ENCODE measurements at places on chromosomes 4 and X.

GRCh38 chrX:125378770-125379169 lies 59.1 kb downstream of the TEX13C start:
- DNase-seq, result no peak

DNA sequence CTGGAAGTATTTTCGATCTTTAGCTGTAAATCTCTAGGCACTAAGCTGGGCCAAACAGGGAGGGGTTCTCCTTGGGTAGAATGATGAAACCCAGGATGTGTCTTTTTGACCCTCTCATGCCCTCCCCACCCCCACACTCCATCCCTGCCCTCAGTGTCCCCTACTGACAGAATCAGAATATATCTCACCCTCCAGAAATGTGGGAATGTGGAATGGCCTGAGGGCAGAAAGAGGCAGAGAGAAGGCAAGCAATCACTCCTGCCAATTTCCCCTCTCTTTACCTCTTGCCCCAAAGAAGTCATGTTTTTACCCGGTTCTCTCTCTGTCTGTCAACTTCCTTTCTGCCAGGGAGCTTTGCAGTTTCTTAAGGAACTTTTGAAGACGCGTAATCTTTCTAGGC lies 34.4 kb downstream of the RAP2C start:
- no peak for DNase-seq

- no peak for DNase-seq
Observed at GRCh38 chr4:40403081-40403480, 67.9 kb downstream of the CHRNA9 start.

DNA sequence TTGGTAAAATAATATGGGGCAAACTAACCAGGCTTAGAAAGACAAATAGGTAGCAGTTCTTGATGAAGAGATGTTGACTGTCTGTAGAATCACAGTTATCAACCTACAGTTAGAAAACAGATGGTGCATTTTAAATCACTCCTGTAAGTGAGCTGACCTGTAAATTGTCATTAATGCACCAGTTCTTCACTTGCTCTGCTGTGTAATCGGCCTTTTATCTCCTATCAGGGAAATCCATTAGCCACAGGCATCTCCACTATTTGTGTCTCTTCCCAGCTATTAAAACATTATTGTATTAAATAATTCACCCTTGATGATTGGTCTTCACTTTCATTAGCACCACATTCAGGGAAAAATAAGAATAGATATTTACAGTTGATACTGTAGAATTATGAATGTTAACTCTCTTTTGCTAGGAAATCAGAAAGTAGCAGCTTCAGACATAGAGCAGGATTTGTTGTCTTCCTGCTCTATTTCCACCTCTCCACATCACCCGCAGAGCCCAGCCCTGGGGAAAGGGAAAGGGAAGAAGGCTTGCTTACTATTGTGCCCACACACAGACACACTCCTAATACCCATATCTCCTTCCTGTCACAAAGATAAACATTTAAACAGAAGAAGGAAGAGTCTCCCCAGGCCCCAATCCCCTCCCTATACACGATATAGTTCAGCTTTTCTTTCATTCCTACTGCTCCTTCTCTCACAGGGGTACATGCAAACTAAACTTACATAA lies 97.1 kb downstream of the REELD1 start:
- no peak for DNase-seq

DNA sequence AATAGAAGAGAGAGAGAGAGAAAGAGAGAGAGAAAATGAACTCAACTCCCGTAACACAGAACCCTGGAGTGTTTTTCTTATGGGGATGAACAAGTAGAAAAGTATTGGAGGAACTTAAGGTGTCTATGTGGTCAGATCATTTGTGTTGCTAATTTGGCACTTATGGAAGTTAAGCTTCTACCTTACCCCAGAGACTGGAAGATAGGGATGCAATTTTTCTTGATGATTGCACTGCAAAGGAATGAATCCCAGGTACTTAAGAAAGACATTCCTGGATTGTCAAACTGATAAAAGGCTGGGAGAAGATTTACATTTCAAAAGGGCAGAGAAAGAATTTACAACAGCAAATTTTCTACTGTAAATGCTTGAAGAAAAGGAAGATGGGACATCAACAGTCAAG lies 57.2 kb downstream of the MAP9 start:
- DNase-seq, result no peak

- DNase-seq, result no peak
Observed at GRCh38 chr4:140078366-140078765, 75.6 kb downstream of the MAML3 start.

DNA sequence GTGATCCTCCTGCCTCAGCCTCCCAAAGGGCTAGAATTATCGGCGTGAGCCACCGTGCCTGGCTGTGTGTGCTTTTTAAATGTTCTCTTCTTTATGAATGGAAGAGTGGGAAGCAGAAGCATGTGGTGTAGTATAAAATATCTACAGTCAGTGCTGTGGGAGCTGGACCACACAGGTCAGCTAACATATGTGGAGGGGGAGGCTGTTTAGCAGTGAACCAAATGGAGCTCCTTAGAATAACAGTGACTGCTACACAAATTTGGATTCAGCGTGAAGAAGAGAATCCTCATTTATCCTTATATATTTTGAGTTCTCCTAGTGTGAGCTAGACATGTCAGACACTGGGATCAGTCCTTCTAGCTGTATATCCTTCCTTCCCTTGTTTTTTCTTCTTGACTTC lies 3.2 kb downstream of the SNX25 start:
- no peak for DNase-seq

DNA sequence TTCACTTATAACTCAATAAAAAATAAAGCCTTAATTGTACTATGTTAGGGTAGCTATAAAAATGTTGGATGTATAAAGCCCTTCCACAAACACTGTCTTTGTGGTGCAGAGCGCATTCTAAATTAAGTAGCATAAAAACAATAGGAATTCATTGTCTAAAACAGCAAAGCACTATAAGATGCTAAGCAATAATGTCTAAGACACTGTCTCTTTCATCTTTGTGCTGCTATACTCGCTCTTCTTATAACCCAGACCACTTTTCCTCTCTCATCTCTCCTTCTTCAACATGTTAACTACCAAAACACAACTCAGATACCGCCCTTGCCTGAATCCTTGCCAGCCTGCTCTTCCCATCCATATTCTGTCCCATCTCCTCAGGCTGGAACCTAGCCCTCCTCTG lies 170.0 kb downstream of the CENPC start:
- no peak for DNase-seq

GRCh38 chrX:72105436-72105835 lies 26.3 kb downstream of the RTL5 start:
- DNase-seq, result peak; percentile 85

- no peak for DNase-seq
Observed at GRCh38 chr4:89604951-89605350, 232.0 kb downstream of the SNCA start.

DNA sequence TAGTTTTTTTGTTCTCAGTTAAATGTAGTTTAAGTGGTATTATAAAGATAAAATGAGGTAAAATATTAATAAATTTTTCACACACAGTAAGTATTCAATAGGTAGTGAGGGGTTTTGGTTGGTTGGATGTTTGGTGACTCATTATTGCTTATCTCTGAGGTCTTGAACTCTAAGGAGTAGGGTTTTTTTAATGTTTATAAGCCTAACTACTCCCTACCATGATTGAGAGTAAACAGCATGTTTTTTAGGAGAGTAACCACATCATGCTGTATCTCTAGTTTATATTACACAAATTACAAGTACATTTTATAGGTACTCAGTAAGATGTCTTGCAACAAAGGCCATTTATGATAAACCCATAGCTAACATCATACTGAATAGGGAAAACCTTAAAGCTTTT lies 181.6 kb downstream of the MAPK10 start:
- DNase-seq, result no peak

- DNase-seq, result no peak
Observed at GRCh38 chr4:169626331-169627282, 6.2 kb downstream of the CLCN3 start.

DNA sequence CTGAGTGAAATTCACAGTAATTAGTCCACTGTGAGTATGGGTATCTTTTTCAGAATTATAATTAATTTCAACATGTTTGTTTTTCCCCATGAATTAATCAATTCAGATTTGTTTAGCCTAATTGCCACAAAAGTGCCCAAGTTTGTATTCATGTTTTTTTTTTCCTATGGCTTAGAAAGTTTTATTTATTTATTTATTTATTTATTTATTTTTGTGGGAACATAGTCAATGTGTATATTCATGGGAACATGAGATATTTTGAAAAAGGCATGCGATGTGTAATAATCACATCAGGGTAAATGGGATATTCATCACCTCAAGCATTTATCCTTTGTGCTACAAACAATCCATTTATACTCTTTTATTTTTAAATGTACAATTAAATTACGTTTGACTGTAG lies 475.3 kb downstream of the ADGRL3 start:
- no peak for DNase-seq

DNA sequence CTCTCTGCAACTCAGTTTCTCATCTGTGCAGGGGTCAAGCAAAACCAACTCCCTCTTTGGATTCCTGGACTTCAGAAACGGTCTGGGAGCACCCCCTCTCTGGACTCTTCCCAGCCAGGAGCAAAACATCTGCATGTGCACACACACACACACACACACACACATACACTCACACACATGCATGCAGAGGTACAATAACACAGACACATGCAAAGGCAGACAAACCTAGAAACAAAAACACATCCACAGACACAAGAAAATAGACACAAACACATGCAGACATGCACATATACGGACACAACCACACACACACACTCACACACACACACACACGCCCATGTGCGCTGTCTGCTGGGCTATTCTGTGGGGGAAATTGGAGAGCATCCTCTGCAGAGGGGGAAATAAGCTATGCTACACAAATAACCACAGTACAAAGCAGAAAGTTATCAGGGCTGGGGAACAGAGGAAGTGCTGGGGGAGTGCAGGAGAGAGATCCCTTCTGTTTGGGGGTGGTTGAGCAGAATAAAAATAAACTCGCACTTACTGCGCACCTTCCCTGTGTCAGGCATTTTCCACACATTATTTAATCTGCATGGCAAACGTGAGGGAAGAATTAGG lies 19.9 kb downstream of the IQSEC2 start:
- peak; percentile 1 for DNase-seq

DNA sequence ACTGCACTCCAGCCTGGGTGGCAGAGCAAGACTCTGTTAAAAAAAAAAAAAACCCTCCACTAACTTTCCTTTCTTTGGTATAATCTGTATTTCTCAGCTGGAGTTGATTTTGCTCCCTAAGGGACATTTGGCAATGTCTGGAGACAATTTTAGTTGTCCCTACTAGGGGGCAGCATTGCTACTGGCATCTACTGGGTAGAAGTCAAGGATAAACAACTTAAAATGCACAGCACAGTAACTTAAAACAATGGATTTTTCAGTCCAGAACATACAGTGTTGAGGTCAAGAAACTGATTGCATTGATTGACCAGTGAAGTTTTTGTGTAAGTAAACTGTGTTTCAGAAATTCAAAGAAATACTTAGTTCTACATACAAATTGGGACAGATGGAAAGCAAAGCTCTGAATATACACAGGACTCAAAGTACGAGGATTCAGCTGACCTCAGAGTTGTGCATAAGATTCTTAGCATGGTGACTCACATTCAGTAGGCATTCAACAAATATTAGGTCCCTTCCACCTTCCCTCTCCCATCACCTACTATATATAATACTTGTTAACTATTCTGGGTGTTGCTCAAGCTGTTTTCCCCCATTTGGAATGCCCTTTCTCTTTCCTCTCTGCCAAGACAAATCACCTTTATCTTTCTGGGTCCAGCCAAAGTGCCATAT lies 8.8 kb downstream of the DDX53 start:
- no peak for DNase-seq

- DNase-seq, result no peak
Observed at GRCh38 chr4:98932539-98932938, 3.6 kb upstream of the EIF4E start.

DNA sequence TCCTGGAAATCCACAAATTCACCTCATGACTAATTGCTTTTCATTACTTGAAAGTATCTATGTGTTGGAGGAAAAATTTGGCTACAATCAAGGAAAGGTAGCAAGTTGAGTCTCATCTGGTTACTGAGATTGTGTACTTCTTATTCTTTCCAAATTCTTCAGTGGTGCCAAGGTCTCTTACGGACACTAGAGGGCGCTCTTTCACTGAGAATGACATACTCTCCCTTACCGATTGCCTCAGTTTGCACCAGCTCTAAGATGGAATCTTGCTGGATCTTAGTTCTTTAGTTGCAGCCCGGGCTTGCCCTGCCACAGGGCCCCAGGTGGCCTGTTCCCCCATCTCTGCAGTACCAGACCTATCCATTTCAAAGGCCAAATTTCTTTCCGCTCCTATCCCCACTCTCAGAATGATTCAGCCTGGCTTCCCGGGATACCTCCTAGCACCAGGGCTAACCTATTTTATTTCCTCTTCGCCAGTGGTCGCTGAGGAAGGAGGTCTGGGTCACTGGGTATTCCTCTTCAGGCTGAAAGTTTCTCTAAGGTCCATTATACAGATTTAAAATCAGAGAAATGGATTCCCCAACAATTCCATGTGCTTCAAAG lies 24.6 kb upstream of the GPR50 start:
- peak; percentile 37 for DNase-seq

GRCh38 chrX:141894733-141895132 lies 9.0 kb upstream of the MAGEC1 start:
- DNase-seq, result no peak

- peak; percentile 1 for DNase-seq
Observed at GRCh38 chrX:106862972-106863688, 40.0 kb downstream of the RIPPLY1 start.

GRCh38 chrX:40179283-40179682 lies 81.5 kb upstream of the BCOR start:
- DNase-seq, result no peak

DNA sequence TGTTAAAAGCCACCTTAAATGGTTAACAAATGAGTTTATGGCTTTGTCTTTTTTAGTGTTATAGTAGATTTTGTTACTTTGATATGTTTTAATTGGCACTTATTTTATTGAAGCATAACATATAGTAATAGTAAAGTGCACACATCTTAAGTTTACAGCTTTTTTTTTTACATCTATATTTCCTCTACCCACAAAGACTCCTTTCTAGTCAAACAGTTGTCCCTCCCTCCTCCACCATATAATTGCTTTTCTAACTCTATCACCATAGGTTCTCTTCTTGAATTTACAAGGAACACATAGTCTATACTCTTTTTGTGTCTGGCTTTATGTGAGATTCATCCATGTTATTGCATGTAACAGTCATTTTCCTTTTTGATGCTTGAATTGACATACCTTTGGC lies 71.5 kb downstream of the PDK3 start:
- no peak for DNase-seq

GRCh38 chr4:87624698-87625097 lies 16.4 kb downstream of the DSPP start:
- no peak for DNase-seq

Measured in CD4-positive, alpha-beta T cell treated with Interleukin-12 subunit alpha and Interleukin-12 subunit beta, for 1 hour (primary cell).